ENCODE measurements at places on chromosomes 7 and 10.
A peak's percentile ranks its signal among the peaks of the same experiment; 100 is the strongest.

- no peak for DNase-seq
Measured at GRCh38 chr10:69344591-69345252, 66.4 kb downstream of the HK1 start.

DNA sequence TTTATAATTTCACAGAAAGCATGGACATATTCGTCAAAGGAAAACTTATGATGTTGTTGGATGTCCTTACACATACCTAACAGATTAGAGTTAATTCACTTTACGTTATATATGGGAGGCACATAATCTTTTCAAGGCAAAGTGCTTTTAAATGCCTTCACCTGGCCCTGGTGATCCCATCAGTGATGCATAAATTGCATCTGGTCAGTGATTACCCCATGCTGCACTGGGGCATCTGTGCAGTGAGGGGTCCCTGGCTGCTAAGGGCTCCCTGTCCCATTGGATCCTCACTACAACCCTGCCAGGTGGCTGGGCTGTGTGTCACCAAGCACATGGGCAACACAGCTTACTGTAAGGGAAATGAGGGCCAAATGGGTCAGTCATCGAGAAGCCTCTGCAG is 441.1 kb downstream of the RPS24 start:
- DNase-seq = no peak

DNA sequence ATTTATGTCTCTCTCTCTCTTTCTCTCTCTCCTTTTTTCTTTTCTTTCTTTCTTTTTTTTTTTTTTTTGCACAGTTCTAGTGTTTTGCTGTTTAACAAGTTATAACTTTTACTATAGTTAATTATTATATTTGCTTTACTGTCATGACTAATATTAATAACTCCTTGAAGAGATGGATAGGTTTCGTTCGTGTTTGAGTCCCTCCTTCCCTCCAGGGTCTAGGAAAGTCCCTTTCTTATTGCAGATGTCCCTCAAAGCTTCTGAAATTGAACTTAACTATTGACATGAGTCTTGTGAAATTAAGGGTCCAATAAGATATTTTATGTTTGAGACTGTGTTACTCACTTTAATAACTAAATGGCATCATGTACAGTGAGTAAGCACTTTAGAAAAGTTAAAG is 131.4 kb downstream of the PLXDC2 start:
- no peak for DNase-seq

- no peak for DNase-seq
Measured at GRCh38 chr7:122702872-122703510, at the start of gene RNF148. TSS of gene RNF148 (minus strand) at chr7:122702922. CDS start at chr7:122702750, 172 bp downstream.

DNA sequence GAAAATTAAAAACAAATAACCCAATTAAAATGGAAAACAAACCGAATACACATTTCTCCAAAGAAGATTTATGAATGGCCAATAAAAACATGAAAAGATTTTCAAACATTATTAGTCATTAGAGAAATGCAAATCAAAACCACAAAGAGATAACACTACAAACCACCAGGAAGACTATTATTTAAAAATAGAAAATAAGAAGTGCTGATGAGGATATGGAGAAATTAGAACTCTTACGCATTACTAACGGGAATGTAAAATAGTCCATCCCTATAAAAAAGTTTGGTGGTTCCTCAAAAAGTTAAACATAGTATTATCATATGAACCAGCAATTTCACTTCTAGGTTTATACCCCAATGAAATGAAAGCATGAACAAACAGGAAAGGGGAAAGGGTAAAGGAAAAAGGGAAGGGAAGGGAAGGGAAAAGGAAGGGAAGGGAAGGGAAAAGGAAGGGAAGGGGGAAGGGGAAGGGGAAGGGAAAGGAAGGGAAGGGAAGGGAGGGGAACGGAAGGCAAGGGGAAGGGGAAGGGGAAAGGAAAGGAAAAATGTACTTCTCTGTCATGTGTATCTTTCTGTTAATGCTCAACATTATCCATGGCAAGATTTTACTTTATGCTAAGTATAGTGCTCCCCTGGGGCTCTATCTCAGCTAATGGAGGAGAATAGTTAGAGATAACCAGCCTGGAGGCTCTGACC is 125.3 kb upstream of the RSU1 start:
- DNase-seq = no peak

- no peak for DNase-seq
Measured at GRCh38 chr10:130003166-130003565, 39.1 kb upstream of the EBF3 start.

- no peak for DNase-seq
Measured at GRCh38 chr10:2460812-2461211, 606.5 kb upstream of the PFKP start.

DNA sequence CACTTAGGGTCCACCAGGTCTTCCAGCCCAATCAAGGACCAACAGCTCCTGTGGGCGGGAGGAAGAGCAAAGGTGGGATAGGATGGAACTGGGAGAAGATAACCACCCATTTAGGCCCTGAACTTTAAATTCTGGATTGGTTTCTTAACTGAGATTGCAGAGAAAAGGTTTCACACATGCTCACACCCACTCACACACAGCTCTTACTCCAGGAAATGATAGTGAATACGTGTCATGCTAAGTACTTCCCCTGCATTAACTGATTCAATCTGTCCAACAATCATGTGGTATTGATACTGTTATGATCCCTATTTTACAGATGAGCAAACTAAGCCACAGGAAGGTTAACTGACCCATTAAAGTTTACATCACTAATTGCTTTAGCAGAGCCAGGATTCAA is 4.6 kb upstream of the CYP3A4 start:
- no peak for DNase-seq

DNA sequence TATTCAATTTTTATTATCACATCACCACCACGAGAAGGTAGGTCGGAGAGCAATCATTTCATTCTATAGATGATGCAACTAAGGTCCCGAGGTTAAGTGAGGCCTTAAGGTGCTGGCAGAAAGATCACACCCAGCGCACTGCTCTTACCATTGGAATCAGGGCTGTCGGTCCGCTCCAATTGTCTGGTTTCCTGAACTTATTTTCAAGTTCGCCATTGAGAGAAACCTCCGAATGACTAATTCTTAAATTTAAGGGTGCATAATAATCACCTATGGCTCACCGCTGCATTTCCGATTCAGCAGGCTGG is 625 bp upstream of the GSTO2 start:
- no peak for DNase-seq

GRCh38 chr7:2251841-2252771 is 10.1 kb downstream of the NUDT1 start:
- no peak for DNase-seq

GRCh38 chr7:82442492-82443035 is 1.0 kb downstream of the CACNA2D1 start:
- DNase-seq = peak; percentile 36

- no peak for DNase-seq
Measured at GRCh38 chr7:130989101-130989795, 255.2 kb upstream of the KLF14 start.

DNA sequence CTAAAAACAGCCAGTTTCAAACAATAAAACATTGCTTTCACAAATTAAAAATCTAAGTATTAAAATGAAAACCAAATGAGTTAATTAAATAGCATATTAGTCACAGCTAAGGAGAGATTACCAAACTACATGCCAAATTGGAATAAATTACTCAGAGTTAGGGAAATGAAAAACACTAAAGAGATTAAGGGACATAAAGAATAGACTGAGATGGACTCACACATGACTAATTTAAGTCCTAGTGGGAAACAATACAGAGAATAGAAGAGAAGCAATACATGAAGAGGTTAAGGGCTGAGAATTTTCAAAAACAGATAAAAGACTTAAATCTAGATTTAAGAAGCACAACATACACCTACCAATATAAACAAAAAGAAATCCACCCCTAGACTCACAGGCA is 110.6 kb downstream of the ZFAND4 start:
- no peak for DNase-seq

DNA sequence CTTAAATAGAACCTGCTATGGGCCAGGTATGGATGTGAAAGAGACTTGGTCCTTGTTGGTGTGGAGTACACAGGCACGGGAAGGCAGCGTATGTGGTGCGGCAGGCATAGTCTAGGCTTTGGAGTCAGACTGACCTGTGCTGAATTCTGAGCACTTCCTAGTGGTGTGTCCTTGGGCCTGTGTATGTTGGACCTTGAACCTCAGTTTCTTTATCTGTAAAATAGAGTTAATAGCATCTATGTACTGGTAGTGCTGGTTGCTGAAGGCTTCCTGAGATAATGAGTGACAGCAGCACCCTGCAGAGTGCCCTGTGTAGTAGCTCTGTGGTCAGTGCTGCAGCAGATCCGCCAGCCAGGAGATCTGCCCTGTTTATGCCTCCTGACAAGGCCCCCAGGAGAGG is 5.3 kb upstream of the SFRP5 start:
- DNase-seq = no peak

DNA sequence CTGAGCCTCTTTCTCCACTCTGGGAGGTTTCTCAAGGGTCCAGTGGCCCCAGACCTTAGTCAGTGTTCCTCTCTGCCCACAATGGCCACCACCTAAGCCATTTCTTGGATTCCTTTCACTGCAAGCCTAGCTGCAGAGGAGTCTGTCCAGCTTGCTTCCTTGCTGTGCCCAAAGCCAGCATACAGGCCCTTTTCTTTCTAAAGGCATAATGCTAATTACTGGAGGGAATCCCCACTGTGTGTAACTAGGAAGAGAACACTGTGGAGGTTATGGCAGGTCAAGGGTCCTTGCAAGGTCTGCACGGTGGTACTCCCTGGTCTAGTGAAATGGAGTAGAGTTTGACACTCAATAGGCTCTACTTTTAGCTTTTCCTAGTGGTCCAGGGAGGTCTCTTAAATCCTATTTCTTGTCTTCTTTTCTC is 70.4 kb upstream of the CC2D2B start:
- no peak for DNase-seq

GRCh38 chr10:127047878-127048238 is 142.6 kb downstream of the DOCK1 start:
- DNase-seq = no peak

Measured in COR-L47 (cell line).